ENCODE measurements at places on chromosomes 3 and 15.

- no peak for DNase-seq
Measured at GRCh38 chr3:152621006-152621868, 213.7 kb upstream of the P2RY1 start.

GRCh38 chr3:16060945-16061344 lies 113.5 kb upstream of the GALNT15 start:
- DNase-seq, result no peak

DNA sequence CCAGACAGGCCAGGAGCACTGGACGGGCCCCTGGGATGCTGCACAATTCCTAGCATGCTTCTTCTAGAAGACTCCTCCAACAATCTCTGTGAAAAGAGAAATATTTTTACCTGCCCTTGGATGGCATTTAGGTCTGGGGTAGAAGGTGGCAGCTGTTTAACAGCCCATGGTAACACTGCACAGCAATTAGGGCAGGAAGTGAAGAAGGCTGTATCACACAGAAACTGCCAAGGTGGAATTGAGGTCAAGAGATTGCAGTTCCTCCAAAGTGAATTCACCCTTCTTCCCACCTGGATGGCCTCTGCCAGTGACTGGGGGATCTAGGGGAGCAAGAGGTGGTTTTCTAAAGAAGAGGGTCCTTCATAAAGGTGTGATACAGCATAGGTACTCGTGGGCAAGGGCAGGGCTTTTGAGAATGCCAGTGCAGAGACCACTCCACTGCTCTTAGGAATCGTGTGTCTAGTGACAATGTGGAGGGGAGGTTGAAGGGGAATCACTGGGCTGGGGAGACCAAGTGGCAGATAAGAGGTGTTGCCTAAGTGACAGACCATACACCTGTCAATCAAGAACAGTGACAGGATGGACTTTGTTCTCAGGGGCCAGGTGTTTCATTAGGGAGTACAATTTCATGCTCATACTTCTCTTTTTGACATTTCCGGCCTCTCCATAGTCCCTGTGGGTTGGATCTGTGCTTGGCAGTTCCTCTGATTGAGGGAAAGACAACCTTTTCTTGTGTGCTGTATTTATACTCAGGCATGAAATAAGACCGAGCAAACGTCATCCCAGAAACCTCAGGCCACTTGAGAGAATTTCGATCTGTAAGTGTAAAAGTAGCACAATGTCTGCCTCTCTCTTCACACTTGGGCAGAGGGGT lies 83.5 kb upstream of the BCL6 start:
- DNase-seq, result no peak

GRCh38 chr3:4063916-4064574 lies 239.1 kb upstream of the SETMAR start:
- no peak for DNase-seq

- DNase-seq, result no peak
Measured at GRCh38 chr3:126446791-126447190, 28.9 kb downstream of the ZXDC start.

- no peak for DNase-seq
Measured at GRCh38 chr3:37862903-37863815, 1.5 kb downstream of the CTDSPL start.

DNA sequence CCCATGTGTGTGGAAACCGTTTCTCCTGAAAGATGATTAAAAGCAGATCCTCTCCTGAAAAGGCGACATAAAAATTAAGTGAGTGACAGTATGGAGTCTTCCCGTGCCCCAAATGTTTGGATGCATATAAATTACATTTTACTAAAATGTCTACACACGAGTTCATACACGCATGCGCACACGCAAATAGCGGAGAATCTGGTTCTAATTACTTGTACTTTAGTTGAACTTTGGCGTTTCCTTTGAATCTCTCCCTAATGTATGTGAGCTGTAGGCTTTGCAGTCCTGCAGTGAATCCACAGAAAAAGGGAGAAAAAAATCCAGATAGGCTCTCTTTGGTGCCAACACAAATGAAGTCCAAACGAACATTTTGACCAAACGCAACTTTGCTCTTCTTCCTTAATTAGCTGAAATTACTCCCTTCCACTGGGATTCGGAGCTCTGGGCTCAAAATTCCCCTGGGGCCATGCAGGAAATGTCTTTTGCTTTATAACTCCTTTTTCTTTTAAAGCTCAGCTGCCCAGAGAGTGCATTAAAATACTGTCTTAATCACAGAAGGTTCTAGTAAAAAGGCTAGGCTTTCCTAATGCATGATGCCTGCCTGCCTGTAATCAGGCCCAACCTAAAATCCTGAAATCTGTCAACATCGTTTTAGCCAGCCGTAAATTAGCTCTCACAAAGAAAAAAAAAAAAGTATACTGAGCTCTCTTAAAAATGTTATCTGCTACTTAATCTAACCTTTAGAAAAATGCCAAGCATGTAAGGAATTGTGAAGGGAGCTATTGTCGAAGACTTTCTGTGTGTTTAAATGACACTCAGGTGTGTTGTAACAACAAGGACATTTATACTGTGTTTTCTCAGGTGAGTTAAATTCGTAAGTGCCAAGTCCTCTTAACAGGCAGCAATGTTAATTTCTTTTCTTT lies 26.2 kb downstream of the RARB start:
- no peak for DNase-seq

DNA sequence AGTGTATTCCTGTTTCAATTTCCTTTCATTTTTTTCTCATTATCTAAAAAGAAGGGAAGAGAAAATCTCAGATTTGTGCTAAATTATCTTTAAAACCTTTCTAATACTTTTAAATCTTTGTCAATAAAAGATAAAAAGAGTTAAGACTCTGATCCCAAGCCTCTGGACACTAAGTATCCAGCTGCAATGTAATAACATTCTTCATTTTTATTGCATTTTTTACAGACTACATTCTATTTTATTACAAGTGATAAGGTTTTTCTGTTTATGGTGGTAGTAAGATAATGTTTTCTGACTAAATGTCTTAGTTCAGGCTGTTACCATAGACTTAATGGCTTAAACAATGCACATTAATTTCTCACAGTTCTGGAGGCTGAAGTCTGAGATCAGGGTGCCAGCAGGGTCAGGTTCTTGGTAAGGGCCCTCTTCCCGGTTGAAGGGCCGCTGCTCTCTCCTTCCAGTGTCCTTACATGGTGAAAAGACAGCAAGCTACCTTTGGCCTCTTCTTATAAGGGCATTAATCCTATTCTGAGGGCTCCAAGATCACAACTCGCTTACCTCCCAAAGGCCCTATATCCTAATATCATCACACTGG lies 19.7 kb downstream of the KCNAB1 start:
- no peak for DNase-seq

- no peak for DNase-seq
Measured at GRCh38 chr15:68621535-68621934, 42.7 kb downstream of the CORO2B start.

DNA sequence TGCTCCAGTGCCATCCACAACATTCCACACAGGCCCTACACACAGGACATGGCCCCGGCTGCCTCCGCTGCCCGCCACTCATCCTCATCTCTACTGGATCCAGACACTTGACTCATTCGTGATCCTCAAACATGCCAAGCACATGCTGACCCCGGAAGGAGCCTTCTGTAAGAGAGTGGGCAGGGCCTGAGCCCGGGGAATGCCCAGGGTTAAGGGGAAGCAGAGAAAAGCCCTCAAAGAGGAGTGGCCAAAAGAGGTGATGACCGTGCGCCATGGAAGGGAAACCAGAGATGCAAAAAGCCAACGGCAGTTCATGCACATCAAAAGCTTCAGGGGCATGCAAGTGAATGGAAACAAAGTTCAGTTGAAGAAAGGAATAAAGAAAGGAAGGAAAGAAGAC lies 46.1 kb downstream of the RFTN1 start:
- no peak for DNase-seq

- no peak for DNase-seq
Measured at GRCh38 chr15:40246496-40247280, 7.8 kb downstream of the PAK6 start.

DNA sequence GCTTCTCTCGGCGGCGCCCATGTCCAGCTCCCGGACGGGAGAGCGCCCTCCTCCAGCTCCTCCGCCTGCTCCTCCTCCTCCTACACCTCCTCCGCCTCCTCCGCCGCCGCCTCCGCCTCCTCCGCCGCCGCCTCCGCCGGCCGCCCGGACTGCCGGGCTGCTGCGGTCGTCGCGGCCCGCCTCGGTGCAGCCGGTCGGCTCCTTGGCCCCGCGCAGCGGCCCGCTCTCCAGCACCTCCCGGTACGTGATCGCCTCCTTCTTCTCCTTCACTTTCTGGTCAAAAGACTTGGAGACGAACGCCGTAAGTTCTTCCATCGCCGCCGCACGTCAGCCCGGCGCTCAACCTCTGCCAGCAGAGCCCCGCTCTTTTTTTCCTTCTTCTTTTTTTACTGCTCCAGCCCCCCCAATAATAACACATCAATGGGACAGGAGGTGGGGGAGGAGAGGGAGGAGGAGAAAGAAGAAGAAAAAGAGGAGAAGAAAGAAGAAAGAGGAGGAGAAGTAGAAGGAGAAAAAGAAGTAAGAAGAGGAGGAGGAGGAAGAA lies 438 bp downstream of the SHOX2 start:
- no peak for DNase-seq

- DNase-seq, result no peak
Measured at GRCh38 chr3:111496894-111497559, 45.0 kb upstream of the CD96 start.

- no peak for DNase-seq
Measured at GRCh38 chr3:32719335-32719734, 34.3 kb downstream of the CNOT10 start.

GRCh38 chr3:89116476-89116875 lies 9.1 kb downstream of the EPHA3 start:
- DNase-seq, result no peak

GRCh38 chr15:49627407-49627877 lies 6.6 kb downstream of the DTWD1 start:
- no peak for DNase-seq

GRCh38 chr3:60555686-60556354 lies 695.4 kb downstream of the FHIT start:
- no peak for DNase-seq

GRCh38 chr3:41630708-41631107 lies 331.2 kb downstream of the ULK4 start:
- DNase-seq, result no peak

GRCh38 chr3:71520161-71521020 lies 63.1 kb downstream of the FOXP1 start:
- DNase-seq, result no peak

GRCh38 chr3:134013280-134013679 lies 16.4 kb downstream of the SLCO2A1 start:
- DNase-seq, result no peak

GRCh38 chr15:60520013-60520824 lies 41.3 kb upstream of the ICE2 start:
- no peak for DNase-seq

GRCh38 chr3:13880811-13881156 lies 913 bp upstream of the WNT7A start:
- DNase-seq, result no peak

DNA sequence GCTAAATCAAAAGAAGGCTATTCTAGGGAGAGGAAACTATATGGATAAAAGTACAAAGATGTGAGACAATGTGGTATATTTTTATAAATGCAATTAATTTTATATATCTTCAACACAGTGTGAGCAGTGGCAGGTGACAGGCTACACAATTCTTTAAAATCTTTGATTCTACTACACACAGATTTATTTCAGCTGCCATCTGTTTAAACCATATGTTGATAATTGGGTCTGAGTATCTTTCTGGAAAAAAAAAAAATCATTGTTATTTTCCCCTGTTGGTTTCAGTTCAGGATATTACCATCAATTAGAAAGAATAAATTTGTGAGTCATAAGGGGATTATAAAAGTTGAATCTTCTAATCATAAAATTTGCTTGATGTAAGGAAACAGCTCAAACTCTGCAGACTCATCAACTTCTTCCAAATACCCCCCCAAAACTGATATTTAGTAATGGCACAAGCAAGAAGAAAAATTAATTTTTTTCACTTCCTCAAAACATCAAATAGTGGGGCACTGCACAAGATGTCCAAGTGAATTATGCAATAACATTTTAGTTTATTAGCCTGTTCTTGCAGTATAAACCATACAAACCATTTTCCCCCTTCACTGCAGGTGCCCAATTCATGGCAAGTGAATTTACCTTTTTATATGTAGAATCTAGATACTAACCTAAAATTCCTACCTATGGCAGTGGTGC lies 12.0 kb downstream of the PIERCE2 start:
- DNase-seq, result no peak

DNA sequence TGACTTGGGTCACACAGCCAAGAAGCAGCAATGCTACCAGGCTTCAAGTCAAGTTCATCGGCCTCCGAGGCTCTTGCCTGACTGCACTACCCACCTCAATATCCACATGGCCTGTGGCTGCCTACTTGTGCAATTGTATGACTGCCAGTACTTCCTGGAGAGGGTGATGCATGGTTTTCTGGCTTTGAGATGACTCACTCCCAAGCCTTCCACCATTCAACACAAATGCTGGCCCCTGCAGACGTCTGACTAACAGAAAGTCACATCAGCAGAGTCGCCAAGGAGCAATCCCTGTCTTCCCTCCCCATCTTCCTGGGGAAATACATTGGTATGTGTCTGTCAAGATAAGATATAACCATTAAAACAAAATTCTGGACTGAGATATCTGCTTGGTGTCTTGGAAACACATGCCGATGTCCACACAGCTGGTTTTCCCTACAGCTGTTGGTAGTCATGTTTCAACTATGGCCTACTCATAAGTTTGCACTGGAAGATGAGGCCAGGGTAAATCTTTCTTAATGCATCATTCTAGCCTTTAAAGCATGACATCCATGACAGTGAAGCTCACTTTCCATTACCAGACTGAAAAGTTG lies 79.6 kb upstream of the SPATA12 start:
- DNase-seq, result peak; percentile 26

GRCh38 chr3:72597756-72598195 lies 250.5 kb downstream of the SHQ1 start:
- DNase-seq, result no peak

DNA sequence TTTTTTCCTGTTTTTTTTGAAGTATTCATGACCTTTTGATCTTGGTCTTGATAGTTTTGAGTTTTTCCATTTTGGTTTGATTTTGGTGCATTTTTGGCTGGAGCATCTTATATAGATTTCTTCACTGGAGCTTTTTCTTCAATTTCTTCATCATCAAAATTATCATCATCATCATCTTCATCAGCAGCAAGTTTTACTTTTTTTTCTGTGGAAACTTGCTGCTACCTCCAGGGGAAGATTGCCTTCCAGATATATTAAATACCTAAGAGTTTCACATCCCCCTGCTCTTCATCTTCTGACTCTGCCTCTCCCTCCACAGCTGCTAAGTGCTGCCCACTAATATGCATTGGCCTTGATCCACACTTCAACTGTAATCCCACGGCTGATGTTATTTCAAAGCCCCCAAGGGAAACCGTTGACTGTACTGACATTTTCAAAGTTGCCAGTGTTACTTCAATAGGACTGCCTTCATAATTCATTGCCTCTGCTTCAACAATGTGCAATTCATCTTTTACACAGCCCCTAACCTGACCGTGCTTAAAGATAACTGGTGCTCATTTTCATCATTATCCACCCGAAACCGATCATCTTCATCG lies 151.7 kb downstream of the NR1D2 start:
- no peak for DNase-seq

DNA sequence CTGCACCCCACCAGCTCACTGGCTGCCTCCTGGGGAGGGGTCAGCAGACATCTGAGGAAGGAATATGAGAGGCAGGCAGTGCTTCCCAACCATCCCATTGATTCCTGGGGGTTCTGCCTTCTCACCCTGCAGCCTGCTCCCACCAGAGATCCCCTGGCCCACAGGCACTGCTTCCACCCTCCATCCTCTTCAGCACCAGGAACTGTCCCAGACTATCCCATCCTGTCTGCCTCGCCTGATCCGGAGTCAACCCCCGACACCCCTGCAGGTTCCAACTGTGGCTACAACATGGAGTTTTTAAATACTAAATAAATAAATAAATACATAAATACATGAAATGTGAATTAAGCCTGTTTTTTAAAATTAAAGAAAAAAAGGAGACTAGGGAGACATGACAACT lies 43.6 kb downstream of the CACNA2D2 start:
- DNase-seq, result no peak

GRCh38 chr3:56459104-56459496 lies 9.2 kb downstream of the ERC2 start:
- no peak for DNase-seq

Data from activated effector memory CD4-positive, alpha-beta T cell treated with Interleukin-2 at 50 U/mL for 16 hours (primary cell).